ENCODE measurements at places on chromosomes 16 and 17.

GRCh38 chr17:38690386-38690785 lies 14.7 kb upstream of the MLLT6 start:
- DNase-seq = no peak

DNA sequence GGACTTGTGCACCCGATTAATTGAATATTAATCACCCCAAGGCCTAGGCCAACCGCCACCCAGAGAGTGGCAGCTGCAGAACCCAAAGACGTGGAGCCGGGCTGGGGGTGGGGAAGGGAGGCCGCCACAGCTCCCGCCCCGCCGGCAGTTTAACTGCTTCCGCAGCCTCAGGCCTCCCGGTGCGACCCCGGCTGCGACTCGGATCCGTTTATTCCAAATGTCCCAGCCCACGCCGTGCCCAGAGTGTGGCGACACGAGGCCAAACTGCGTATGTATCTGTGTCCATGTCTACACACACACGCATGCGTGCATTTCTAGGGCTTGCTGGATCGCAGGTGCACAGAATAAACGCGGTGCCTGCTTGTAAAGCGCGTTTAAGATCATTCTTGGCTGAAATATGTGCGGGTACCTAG lies 802 bp upstream of the TOB1 start:
- peak; percentile 51 for DNase-seq

GRCh38 chr16:84868829-84869472 lies 49.2 kb downstream of the CRISPLD2 start:
- no peak for DNase-seq

GRCh38 chr16:67433131-67433719 lies 2.3 kb downstream of the HSD11B2 start:
- no peak for DNase-seq

DNA sequence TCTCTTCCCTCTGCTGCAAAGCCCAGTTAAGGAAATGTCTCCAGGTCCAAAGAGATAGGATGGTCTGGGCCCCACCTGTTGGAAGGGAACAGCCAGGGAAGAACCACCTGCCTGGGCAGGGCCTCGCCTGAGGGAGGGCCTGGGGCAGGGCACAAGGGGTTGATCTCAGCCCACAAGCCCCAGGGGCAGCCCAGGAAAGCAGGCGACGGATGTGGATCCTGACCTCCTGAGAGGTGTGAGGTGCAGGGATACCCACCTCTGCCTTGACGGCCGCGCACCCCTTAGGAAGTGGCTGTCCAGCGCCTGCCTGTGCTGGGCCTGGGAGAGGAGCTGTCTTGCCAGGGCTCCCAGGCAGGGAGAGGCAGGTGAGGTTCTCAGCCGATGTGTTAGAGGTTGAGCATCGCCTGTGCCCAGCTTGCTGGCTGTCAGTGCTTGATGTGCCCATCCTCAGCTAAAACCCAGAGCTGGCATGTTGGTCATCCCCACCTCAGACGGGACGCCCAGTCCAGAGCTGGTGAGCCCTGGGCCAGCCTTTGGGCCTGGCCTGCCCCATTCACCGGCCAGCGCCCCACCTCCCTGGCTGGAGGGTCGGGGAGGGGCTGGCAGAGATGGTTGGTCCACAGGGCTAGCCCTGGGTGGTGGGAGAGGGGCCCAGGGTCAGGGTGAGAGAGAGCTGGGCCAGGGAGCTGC lies 434 bp downstream of the CEMP1 start:
- no peak for DNase-seq

DNA sequence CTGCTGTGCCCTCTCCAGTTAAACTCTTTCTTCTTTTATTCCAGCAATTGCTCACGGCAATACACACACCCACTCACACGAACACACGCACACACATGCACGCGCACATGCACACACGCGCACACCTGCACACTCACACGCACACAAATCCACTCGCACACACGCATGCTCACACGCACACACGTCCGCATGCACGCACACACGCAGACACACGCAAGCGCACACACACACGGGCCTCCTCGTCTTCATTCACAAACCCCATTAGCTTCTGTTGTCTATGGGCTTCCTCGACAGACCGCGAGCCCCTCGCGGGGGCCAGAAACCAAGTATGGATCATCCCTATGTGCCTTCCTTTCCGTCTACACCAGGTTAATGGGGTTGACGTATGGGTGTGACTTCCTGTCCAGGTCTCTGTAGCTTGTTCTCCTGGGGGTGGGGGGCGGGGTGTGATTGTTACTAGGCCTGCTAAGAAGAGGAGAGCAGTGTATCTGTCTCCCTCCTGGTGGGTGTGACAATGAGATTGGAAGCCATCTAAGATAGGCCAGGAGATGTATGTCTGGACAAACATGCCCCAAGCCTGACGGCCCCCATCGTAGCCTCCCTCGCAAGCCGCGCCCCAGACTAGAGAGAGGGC lies 670 bp upstream of the CTF1 start:
- no peak for DNase-seq

GRCh38 chr16:60166-60565 lies 6.5 kb downstream of the SNRNP25 start:
- DNase-seq = no peak

- DNase-seq = no peak
Measured at GRCh38 chr16:88131966-88132365, 180.7 kb downstream of the BANP start.

DNA sequence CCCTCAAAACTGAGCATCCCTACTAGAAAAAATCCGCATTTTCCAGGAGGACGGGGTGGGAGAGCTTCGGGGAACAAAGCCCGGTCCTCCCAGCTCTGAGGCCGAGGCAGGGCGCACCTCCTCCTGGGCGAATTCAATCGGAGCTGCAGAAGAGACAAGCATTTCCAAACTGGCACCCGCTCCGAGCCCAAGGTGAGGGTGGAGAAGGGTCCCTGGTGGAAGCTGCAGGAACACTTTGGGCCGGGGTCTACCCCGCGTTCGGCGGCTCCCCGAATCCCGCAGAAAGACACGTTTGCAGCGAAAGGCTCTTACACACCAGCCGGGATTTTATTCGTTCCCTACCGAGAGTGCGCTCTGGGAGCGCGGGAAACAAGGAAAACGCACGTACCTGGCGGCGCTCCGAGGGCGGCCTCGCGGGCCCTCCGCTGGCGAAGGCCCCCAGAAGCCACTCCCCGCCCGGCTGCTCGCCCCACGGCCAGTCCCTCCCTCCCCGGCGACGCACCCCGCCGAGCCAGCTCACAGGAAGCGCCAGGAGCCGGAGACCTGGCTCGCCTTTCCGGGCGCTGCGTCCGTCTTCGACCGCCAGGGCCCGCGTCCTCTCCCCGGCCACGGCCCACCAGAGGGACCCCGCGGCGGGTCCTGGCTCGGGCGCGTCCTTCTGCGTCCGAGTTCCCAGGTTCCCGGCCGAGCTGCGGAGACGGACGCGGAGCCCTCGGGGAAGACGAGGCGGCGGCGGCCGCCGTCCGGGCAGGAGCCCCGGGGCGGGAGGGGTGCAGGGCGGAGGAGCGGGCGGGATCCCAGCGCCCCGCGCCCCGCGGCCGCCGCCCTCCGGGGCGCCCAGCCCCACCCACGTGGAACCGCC lies 49.8 kb upstream of the BAHCC1 start:
- peak; percentile 17 for DNase-seq

- DNase-seq = no peak
Measured at GRCh38 chr16:54070789-54071343, 215.7 kb downstream of the IRX3 start.

DNA sequence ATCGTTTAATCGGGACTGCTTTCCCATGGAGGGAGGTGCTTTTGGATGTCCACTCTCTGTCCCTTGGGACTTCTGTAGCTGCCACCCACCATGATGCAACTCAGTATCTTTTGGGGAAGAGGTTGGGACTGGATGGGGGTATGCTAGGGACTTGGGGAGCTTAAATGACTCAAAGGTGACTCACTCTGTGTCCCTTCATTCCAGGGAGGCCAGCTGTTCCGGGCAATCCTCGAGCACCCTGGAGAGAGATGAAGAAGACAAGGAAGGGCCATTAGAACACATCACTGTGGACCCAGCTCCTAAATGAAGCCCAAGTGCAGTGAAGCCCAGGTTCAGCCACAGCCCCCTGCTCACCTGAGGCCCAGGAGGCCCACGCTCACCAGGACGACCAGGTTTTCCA lies 4.6 kb downstream of the COL1A1 start:
- no peak for DNase-seq

- no peak for DNase-seq
Measured at GRCh38 chr17:71942626-71943025, 178.2 kb upstream of the SOX9 start.

GRCh38 chr17:4386406-4386805 lies 19.9 kb upstream of the UBE2G1 start:
- no peak for DNase-seq

- no peak for DNase-seq
Measured at GRCh38 chr17:18257268-18257981, 1.1 kb downstream of the FLII start.

GRCh38 chr16:20306401-20306800 lies 20.9 kb downstream of the GP2 start:
- DNase-seq = no peak

- DNase-seq = no peak
Measured at GRCh38 chr17:37605813-37606505, 3.3 kb downstream of the SYNRG start.

DNA sequence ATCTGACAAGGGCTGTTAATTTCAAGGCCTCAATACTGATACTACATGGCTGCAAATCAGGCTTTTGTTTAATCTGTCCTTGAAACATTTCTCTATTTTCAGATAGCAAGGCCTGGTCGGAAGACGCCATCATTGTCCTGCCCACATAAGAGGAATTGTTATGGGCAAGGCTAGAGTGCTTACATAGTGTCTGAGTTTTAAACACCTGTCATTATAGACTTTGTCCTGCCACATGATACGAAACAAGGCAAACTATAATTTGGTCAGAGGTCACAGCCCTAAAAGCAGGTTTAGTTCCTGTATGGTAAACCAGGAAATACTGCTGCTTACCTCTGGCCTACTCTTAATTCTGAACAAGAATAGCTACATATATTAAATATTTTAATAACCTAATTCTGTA lies 104.4 kb downstream of the SSH2 start:
- DNase-seq = no peak

DNA sequence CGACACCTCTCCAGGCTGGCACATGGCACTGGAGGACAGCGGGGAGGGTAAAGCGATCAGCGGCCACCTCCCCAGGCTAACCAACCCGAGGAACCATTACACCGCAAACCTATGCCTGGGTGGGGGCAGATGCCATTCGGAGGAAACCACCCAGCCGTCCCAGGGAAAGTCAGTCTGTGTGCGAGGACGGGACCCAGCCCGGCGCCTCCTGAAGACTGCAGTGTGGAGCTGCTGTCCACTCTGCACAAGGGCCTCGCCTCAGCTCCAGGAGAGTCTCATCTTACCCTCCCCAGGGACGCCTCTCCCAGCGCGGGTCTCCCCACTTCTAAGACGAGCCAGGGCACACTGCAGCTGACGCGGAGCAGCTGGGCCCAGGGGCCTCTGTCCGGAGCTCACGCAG lies 8.0 kb downstream of the SLC38A10 start:
- DNase-seq = no peak

DNA sequence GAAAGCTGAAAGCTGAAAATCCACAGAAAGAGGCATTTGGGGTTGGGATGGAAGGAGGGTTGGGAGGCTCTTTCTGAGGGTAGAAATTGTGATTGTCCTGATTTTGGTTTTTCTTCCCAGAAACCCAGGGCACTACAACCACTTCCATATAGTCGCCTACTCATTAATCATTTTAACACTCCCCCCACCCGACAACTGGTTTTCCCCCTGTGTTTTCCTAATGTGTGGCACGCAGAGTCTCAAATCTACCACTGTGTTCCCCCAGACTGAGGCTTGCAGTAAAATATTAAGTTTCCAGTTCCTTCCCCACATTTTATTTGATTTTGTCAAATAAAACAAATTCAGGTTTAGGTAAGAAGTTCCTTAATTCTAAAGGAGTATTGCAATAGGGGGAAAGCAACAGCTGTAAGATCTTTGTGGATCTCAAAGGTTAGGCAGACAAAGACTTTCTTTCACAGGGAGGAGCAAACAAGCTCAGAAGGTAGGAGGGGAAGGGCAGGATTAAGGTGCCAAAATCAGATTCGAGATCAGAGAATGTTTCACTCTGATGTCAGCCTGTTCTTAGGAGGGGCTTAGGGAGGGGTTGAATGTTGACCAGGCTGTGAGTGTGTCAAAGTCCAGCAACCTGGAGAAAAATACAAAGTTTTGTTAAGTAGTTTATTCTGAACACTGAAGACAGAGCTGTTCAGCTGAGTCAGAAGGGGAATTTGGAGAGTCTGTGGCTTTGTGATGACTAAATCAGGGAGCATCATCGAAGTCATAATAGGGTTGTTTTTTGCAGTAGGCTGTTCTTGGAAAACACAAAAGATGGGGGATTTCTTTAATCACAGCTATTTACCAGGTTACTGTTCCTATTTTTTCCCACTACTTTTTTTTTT lies 3.6 kb downstream of the ZNF267 start:
- DNase-seq = no peak

DNA sequence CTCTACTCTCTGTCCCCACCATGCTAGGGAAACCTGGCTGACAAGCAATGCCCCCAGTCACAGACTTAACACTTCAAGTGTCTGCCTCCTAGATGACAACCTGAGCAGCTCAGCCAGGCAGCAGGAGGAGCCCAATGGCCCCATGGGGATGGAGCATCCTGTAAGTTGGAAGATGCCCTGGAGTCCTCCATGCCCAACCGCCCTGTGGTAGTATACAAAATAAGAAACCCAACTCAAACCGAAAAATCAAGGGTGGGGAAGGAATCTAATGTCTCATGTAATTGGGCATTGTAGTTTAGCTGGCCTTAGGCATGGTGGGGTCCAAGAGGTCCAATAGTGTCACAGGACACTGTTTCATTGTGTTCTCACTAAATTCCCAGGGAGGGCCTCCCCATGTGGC lies 104.0 kb downstream of the AIPL1 start:
- no peak for DNase-seq

DNA sequence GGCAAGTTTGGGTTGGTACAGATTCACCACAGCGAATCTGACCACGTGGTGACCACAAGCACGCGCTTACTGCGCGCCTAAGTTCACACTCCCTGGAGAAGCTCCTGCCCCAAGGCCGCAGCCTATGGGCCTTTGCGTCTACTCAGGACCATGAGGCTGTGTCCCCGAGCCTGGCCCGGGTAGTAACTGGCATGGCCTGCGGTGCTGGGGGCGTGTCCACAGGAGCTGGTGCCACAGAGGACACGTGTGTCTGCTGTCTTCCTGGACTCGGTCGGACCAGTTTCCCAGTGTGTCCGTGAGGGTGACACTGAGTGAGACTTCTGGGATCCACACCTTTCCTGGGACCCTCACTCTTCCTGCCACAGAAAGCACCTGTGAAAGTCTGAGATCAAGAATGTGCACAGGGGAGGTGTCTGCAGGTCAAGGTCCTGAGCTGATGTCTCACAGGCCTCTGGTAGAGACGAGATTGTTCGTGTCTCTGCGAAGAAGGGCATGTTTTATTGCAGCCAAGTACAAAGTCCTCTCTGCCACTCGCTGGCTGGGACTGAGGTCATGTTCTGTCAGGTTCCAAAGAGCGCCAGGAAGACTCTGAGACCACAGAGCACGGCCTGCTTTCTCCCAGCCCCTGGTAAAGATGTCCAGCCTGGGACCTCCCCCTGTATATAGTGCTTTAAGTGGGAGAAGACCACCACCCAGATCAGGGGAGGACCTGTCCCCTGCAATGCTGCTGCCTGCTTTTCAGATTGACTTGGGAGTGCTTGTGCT lies 25.2 kb upstream of the CAPN15 start:
- no peak for DNase-seq

GRCh38 chr17:72219824-72220493 lies 99.1 kb downstream of the SOX9 start:
- no peak for DNase-seq

GRCh38 chr17:80649672-80650330 lies 105.2 kb downstream of the RPTOR start:
- peak; percentile 89 for DNase-seq

All from stimulated activated CD4-positive, alpha-beta T cell treated with anti-CD3 and anti-CD28 coated beads, Interleukin-4, amount 100 ng/mL, for 4 hours (primary cell).